Activated B cell treated with CpG ODN at 0.5 μM for 24 hours (primary cell): ENCODE measurements at places on chromosomes 7 and 10. TPM values are rescaled to one million over a fixed set of nuclear protein-coding genes. Genes with fewer than 3 reads are reported as not detected.

CXCL12 gene
- not detected in 2 replicates for total RNA-seq

OR2A42 gene
- not detected in 2 replicates for total RNA-seq

ATOH7 gene
- not detected in 2 replicates for total RNA-seq

DNA sequence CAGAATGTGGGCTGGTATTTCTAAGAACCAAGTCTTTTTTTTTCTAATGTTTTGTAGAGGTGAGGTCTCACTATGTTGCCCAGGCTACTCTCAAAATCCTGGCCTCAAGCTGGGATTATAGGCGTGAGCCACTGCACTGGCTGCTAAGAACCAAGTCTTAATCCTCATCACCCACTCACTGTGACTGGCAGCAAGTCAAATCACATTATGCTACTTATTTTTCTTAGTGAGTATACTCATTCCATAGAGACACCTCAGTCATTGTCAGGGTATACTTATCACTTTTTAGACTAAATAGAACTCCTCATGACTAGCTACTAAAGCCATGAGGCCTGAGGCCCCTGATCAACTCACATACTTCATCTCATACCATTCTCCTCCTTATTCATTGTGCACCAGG is 116.1 kb downstream of the STRA8 start:
- DNase-seq, result no peak

GRCh38 chr10:6141296-6142151 is 52.7 kb downstream of the RBM17 start:
- no peak for DNase-seq

DNA sequence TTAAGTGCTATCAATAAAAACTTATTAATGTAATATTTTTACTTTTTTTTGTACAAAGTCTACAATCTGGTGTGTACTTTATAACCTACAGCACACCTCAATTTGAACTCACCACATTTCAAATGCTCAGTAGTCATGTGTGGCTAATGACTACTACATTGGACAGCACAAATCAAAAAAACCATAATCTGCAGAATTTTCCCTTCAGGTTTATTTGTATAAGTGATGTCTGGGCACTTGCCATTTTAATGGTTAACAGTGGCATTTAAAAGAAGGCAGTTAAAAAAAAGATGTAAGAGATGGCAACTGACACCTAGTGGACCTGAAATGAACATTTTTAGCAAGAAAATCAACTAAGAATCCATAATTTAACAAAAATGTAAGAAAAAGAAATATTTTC is 124.6 kb upstream of the NRBF2 start:
- no peak for DNase-seq

DNA sequence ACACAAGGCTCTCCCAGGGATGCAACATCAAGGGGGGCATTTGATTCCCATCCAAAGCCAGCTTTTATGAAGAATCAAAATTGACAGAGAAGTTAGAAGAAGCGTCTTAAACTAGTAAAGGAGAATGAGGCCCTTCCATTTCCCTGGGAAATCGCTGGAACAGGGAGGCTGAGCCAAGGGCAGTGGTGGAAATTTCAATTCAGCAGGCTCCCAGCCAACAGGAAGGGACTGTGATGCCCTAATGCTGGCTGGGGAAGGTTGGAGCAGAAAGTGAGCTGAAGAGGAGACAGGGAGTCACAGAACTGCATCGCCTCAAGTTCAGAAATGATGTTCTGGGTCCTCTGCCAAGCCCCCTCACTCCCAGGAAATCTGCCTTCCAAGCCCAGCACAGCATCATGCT is 517.3 kb downstream of the GRID1 start:
- DNase-seq, result no peak
